ENCODE measurements at places on chromosomes 1 and 21.

DNA sequence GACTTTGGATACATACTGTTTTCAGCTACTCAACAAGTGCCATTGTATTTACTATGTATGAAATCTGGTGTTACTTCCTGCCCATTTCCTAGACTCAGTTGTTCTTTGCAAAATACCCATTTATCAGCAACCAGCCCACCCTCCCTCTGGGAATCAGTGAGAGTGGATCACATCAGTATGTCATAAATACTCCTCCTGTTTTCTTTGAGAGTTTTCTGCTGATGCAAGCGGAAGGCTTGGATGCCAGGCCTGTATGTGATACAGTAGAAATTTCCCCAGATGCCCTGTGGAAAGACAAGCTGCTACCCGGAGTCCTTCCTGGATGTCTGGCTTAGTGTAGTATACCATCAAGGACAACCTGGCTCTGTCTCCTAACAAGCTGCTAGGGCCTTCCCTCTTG is 2.4 kb upstream of the PTPRC start:
- H3K36me3 ChIP-seq, result no peaks in the 10 kb centered on the region
- H3K27ac ChIP-seq, result no peak overlapping the region
- no peaks in the 10 kb centered on the region for H3K27me3 ChIP-seq
- H3K4me3 ChIP-seq, result no peak overlapping the region

DNA sequence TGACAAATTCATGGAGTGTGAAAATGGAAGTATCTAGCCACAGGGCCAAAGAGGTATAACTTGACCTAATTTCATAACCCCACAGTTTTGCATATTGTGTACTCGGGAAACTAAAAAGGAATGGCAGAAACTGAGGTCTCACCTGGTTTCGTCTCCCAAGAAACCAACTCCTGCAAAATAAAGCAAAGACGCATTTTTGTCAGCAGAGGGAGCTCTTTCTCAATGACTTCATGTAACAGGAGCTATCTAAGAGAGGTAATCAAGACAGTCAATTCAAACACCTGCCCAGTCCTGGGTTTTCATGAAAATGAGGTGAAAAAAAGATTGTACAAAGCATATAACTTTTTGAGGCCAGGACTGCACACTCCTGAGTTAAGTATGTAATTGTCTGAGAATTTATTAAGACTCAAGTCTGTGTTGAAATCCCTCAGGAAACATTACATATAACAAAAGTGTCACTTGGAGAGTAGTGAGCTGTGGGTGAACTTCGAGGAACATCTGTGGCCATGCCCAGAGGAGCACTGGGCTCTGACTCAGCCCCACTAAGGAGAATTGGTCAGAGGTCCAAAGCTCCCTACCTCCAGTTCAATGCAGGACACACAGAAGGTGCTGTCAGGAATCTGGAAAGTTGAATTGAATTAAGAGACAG is 17.6 kb downstream of the FCRL4 start:
- peak; percentile 90 for DNase-seq
- H3K27me3 ChIP-seq, result no peaks in the 10 kb centered on the region

DNA sequence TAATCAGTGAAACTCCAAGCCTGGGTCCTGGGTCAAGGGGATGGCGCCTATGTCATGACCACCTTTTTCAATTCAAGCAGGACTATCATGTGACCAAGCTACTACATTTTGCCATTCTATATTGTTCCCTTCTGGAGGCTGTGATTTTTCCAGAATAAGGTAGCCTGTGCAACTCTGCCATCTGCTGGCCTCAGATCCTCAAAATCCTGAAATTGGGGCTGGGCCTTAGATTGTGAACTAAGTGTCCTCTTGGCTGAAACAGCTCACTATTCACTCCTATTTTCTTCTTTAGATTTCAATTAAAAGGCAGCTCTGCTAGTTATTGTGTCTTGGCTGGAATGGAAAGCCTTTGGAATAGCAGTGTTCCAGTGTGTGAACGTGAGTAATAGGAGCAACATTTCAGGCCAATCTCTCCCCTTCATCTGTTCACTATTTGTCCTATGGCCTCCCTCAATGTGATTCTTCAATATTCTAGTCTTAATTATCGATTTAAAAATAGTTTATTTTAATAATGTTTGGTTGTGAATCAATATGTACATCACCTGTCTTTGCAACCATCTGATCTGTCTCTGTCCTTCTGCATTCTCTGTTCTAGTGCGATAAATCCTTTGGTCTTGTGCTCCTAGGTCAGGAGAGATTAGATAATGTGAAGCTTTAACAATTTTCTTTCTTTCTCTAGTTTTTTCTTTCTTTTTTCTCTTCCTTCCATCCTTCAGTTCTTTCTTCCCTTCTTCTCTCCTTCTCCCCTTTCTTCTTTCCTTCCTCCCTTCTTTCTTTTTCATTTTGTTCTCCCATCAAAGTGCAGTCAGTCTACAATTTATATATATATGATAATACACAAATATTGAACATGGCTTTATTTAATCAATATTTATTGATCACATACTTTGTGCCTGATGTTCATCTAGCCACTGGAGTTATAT is 69.8 kb downstream of the CR1 start:
- no peaks in the 10 kb centered on the region for H3K27me3 ChIP-seq
- no peaks in the 10 kb centered on the region for H3K4me1 ChIP-seq
- no peaks in the 10 kb centered on the region for H3K36me3 ChIP-seq
- DNase-seq, result peak; percentile 57
- no peak overlapping the region for H3K4me3 ChIP-seq
- H3K27ac ChIP-seq, result no peak overlapping the region

GRCh38 chr1:204426971-204427701 is 15.5 kb upstream of the PPP1R15B start:
- no peak overlapping the region for H3K4me3 ChIP-seq
- no peak overlapping the region for H3K27ac ChIP-seq
- no peaks in the 10 kb centered on the region for H3K27me3 ChIP-seq
- H3K36me3 ChIP-seq, result peaks cover 3% of the 10 kb centered on the region

DNA sequence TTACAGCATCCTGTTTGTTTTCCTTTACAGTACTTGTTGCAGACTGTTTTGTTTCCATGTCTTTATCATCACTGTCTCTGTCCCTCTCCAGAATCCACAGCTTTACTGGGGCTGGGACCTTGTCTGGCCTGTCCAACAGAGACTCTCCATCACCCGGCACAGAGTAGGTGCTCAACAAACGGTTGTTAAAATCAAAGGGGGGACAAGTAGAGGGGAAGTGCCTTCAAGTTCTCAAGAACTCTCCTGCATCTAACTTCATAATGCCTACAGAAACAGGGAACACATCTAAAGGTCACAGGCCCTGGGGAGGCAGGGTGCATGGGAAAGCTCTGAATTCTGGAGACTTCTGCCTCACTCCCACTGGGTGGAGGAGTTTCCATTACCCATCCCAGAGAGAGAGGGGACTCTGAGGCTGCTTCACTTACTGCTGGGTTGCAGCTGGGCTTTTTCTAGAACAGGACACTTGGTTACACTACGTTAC is 2.3 kb upstream of the ECE1 start:
- DNase-seq, result no peak
- no peaks in the 10 kb centered on the region for H3K27me3 ChIP-seq
- H3K27ac ChIP-seq, result no peak overlapping the region
- no peak overlapping the region for H3K4me3 ChIP-seq

DNA sequence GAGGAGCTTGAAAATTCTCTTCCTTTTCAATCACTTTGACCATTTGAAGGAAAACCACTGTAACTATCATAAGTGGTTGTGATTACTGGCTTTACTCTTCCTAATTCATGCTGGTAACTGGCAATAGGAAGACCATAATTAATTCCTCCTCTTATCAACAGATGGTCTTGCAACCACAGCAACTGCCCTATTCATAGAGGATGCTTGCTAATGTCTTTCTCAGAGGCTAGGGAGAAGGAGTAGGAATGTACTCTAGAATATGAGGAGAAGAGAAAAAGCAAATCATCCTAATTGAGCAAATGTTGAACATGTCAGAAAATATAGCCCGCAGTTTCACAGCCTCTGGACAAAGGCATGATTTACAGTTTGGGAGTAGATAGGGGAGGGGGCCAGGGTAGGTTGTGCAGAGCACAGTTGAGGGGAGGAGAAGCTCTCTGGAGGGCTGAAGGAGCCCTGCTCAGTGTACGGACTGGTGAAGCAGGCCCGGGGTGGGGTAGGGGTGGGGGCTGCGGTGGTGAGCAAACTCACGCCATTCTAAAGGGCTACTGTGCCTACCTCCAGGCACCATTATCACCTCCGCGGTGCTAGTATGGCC is 192.9 kb downstream of the PCP4 start:
- H3K4me1 ChIP-seq, result no peaks in the 10 kb centered on the region
- H3K4me3 ChIP-seq, result no peak overlapping the region
- no peaks in the 10 kb centered on the region for H3K36me3 ChIP-seq
- H3K27me3 ChIP-seq, result no peaks in the 10 kb centered on the region
- H3K27ac ChIP-seq, result no peak overlapping the region

DNA sequence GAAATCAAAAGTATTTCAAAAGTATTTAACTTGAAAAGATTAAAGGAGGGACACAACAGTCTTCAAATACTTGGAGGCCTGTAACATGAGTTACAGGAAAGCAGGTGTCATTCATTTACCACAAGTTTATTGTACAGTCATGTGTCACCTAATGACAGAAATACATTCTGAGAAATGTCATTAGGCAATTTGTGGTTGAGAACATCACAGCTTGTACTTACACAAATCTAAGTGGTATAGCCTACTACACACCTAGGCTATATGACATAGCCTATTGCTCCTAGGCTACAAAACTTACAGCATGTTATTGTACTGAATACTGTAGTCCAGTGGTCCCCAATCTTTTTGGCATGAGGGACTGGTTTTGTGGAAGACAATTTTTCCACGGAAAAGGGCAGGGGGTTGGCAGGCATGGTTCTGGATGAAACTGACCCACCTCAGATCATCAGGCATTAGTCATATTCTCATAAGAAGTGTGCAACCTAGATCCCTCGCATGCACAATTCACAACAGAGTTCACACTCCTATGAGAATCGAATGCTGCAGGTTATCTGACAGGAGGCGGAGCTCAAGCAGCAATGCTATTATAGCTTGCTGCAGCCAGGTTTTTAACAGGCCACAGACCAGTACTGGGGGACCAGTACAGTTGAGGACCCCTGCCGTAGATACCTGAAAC is 25.0 kb upstream of the PHTF1 start:
- no peak overlapping the region for H3K4me3 ChIP-seq
- H3K36me3 ChIP-seq, result no peaks in the 10 kb centered on the region
- H3K4me1 ChIP-seq, result peaks cover 18% of the 10 kb centered on the region
- DNase-seq, result no peak

- DNase-seq, result no peak
- H3K4me3 ChIP-seq, result no peak overlapping the region
- H3K27me3 ChIP-seq, result no peaks in the 10 kb centered on the region
- H3K27ac ChIP-seq, result no peak overlapping the region
- H3K36me3 ChIP-seq, result no peaks in the 10 kb centered on the region
Observed at GRCh38 chr1:200253774-200254495, 155.9 kb downstream of the ZNF281 start.

GRCh38 chr1:15222653-15223303 is 24.2 kb upstream of the FHAD1 start:
- DNase-seq, result no peak
- no peaks in the 10 kb centered on the region for H3K4me1 ChIP-seq
- H3K27ac ChIP-seq, result no peak overlapping the region
- no peaks in the 10 kb centered on the region for H3K27me3 ChIP-seq

GRCh38 chr1:223264529-223264928 is 99.4 kb downstream of the SUSD4 start:
- no peaks in the 10 kb centered on the region for H3K36me3 ChIP-seq
- no peak overlapping the region for H3K27ac ChIP-seq
- no peak for DNase-seq
- no peaks in the 10 kb centered on the region for H3K27me3 ChIP-seq
- H3K4me3 ChIP-seq, result no peak overlapping the region

- no peak overlapping the region for H3K4me3 ChIP-seq
- H3K27me3 ChIP-seq, result peaks cover 67% of the 10 kb centered on the region
- peaks cover 3% of the 10 kb centered on the region for H3K4me1 ChIP-seq
- no peak overlapping the region for H3K27ac ChIP-seq
Observed at GRCh38 chr1:6425658-6426057, 1.1 kb downstream of the ESPN start.

GRCh38 chr1:66315671-66316070 is 218.3 kb upstream of the SGIP1 start:
- no peak for DNase-seq
- H3K4me3 ChIP-seq, result no peak overlapping the region
- no peaks in the 10 kb centered on the region for H3K27me3 ChIP-seq
- H3K4me1 ChIP-seq, result peaks cover 4% of the 10 kb centered on the region

GRCh38 chr1:114457675-114458236 is 53.2 kb downstream of the TRIM33 start:
- H3K27me3 ChIP-seq, result no peaks in the 10 kb centered on the region
- 0 out of 2 replicates have a peak, but pooled peaks cover 4% of the 10 kb centered on the region for H3K36me3 ChIP-seq
- H3K4me1 ChIP-seq, result peaks cover 8% of the 10 kb centered on the region
- no peak for DNase-seq

GRCh38 chr1:235675152-235675890 is 25.7 kb upstream of the GNG4 start:
- DNase-seq, result peak; percentile 27
- no peaks in the 10 kb centered on the region for H3K4me1 ChIP-seq
- 0 out of 2 replicates have a peak overlapping the region, but pooled peaks have one; percentile 47 for H3K27ac ChIP-seq

- H3K4me1 ChIP-seq, result peaks cover 11% of the 10 kb centered on the region
- H3K36me3 ChIP-seq, result no peaks in the 10 kb centered on the region
- peak; percentile 80 for DNase-seq
- no peak overlapping the region for H3K27ac ChIP-seq
- H3K4me3 ChIP-seq, result no peak overlapping the region
Observed at GRCh38 chr1:207316622-207317391, 4.7 kb upstream of the CD55 start.

DNA sequence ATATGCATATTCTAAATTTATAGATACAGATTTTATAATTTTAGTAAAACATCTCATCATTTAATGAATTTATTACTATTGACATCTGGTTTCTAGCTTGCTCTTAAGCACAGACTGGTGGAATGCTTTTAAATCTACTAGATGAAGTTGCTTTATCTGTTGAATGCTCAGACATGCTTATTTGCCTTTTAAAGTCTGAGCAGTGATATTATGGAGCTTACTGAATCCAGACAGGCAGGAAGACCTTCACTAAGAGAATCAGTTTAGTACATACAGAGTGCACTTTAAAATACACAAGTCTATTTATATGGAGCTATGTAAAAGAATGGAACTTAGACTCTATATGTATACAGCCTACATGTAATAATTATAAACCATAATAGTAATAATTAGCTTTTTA is 16.6 kb downstream of the SDCCAG8 start:
- no peaks in the 10 kb centered on the region for H3K27me3 ChIP-seq
- DNase-seq, result no peak
- H3K4me1 ChIP-seq, result peaks cover 10% of the 10 kb centered on the region
- H3K4me3 ChIP-seq, result no peak overlapping the region

GRCh38 chr1:80639777-80640533 is 1160.8 kb upstream of the ADGRL2 start:
- no peak for DNase-seq
- no peaks in the 10 kb centered on the region for H3K36me3 ChIP-seq
- H3K4me3 ChIP-seq, result no peak overlapping the region
- H3K27me3 ChIP-seq, result no peaks in the 10 kb centered on the region
- 0 out of 2 replicates have a peak, but pooled peaks cover 2% of the 10 kb centered on the region for H3K4me1 ChIP-seq
- no peak overlapping the region for H3K27ac ChIP-seq

Measured in GM23338 (cell line).